ENCODE measurements at places on chromosomes 7 and 10.

- DNase-seq = no peak
Observed at GRCh38 chr10:120599200-120599724, 142.2 kb downstream of the PLPP4 start.

DNA sequence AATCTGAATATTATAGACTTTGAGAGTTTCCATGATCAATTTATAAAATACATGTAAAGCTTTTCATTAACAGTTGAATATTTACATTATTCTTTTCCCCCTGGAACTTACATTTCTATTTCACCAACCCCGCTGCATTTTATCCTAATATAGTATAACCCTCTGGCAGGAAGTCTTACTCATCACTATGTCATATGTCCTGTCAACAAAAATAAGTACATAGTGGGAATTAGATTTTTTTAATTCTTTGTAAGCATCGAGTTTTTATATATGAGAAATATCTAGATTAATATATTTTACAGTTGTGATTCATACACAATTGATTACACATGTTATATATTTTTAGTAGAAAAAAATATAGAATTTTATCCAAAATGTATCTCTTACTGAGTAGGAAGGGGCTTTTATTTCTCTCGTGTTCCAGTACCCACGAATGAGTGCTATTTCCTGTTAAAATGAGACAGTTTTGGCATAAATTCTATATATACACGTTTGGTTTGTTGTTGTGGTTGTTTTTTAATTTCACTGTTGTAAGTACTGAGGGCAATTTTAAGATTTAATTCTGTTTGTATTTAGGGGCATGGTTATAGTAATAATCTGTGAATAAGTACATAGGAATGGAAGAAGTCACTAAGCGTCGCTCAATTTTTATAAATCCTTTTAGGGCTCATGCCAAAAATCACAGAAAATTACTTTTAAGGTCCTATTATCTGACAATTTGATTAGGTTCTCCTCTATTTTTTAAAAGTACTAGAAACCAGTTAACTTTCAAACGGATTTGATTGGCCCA lies 87.1 kb downstream of the HECW1 start:
- no peak for DNase-seq

- no peak for DNase-seq
Observed at GRCh38 chr10:106958589-106959361, 205.7 kb downstream of the SORCS1 start.

GRCh38 chr7:96303686-96304443 lies 18.0 kb downstream of the SLC25A13 start:
- DNase-seq = no peak

- DNase-seq = no peak
Observed at GRCh38 chr7:29955799-29956486, 33.7 kb downstream of the SCRN1 start.

- no peak for DNase-seq
Observed at GRCh38 chr7:67794544-67794943, 797.9 kb downstream of the TYW1 start.

GRCh38 chr10:17878896-17879295 lies 69.7 kb downstream of the MRC1 start:
- DNase-seq = no peak

All from cardiac septum (tissue), 1 donor.